ENCODE measurements at places on chromosomes 3 and 15.

- no peak for DNase-seq
Measured at GRCh38 chr3:134094491-134094890, 64.8 kb upstream of the SLCO2A1 start.

DNA sequence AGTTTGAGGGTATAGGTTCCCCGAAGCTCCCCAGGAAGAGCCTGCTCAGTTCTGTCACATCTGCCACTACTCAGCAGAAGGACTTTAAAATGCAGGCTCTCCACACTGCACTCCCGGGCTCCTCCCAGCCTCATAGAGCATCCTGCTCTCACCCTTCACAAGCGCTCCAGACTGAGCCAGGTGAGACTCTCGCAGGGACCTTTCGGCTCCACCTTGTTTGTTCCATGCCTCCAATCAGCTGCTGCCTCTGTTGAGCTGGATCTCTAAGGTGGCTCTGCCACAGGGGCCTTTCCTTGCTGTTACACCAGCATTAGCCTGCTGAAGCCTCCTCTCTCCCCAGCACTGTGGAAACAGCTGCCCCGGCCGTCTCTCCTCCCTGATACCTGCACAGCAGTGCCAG, 56.1 kb downstream of the SLCO3A1 start:
- no peak for DNase-seq

- no peak for DNase-seq
Measured at GRCh38 chr3:177482048-177482691, 284.9 kb upstream of the TBL1XR1 start.

- DNase-seq, result no peak
Measured at GRCh38 chr15:90588427-90588826, 58.7 kb downstream of the CRTC3 start.

- DNase-seq, result no peak
Measured at GRCh38 chr15:85793641-85794597, 806 bp downstream of the KLHL25 start.

DNA sequence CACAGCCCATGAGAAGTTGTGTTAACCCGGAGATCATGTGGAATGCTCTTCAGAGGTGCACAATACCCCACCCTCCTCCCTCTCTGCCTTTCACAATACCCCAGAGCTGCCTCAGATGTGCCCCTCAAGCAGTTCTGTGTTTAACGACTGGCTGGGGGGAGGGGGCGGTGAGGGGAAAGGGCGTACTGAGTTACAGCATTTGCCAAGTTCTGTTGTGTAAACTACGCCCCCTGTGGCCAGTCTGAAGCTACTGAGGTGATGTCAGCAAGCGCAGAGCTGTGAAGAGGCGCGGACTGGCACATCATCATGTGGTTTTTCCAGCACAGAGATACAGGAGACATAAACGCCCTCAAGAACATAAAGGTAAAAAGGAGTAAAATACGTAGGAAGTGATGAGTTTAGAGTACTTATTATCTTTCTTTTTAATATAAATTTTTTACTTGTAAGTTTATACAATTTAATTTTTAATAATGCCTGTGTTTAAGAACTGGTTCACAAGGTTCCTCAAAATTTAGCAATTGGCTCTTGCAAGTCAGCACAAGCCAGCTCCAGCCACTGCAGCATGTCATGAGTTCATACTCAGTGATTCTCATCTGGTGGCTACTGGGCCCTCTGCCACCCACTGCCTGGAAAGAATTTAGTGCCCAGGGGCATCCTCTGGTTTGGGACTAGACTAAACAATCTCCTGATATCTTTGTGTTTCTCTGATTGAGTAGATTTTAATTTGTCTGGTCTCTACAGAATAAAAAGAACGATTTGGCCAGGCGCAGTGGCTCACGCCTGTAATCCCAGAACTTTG, 1.7 kb downstream of the EPB42 start:
- no peak for DNase-seq

DNA sequence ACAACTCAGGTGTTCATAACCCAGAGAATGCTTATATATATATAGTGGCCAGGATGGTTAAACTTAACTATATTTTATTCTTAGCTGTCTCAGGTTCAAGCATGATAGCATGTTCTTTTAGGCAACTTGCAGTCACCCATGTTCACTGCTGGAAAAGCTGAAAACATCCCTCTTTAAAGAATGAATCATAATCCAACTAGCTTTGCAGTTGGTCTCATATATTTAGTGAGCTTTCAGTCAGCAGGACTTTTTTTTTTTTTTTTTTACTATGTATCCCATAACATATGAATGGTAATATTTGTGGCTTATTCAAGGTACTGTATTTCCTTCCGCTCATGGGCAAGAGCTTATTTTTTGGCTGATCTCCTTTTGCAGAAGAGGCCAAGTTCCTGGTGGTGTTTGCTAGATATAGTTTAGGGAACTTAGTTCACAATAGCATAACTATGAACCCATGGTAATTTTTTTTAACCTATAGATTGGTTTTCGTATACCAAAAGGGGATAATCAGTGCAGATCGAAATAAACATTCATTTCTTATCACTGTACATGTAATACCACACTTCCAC, 77.6 kb downstream of the CMSS1 start:
- DNase-seq, result no peak

- DNase-seq, result no peak
Measured at GRCh38 chr15:95134431-95135110, 903.2 kb downstream of the MCTP2 start.

DNA sequence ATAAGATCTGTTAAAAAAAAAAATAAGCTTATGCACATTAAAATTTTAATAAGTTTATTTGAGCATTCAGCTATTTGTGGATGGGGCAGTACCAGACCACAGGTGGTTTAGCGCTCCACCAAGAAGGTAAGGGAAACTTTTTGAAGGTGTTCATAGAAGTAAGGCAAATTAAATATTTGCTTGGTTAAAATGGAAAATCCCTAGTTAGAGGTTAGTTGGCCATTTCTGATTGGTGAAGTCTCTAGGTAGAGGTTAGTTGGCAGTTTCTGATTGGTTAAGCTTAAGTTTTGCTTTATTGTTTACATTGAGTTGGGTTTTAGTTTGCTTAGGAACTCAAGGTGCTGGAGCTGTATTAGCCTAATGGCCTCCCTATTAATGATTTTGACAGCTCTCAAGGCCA, 30.7 kb downstream of the SCN11A start:
- DNase-seq, result no peak

- DNase-seq, result no peak
Measured at GRCh38 chr15:76996526-76997401, 1.8 kb downstream of the PSTPIP1 start.
